GOT3 (cell line): ENCODE measurements at places on chromosomes 1 and 21.

GRCh38 chr1:56931211-56931610, 34.6 kb downstream of the C8B start:
- no peak for DNase-seq

GRCh38 chr1:170332801-170333200, 187.0 kb downstream of the NTMT2 start:
- DNase-seq = no peak

GRCh38 chr1:7107109-7107830, 322.0 kb downstream of the CAMTA1 start:
- DNase-seq = no peak

GRCh38 chr1:152546704-152547103, 19.9 kb downstream of the LCE3E start:
- DNase-seq = no peak
